ENCODE measurements at places on chromosomes 11 and 22.
A peak's percentile ranks its signal among the peaks of the same experiment; 100 is the strongest.

GRCh38 chr22:33737662-33738061, 182.6 kb downstream of the LARGE1 start:
- DNase-seq, result no peak

- DNase-seq, result peak; percentile 49
Measured at GRCh38 chr11:12235947-12236743, 125.8 kb downstream of the MICAL2 start.

GRCh38 chr22:36755316-36755715, 20.6 kb downstream of the IFT27 start:
- no peak for DNase-seq

- no peak for DNase-seq
Measured at GRCh38 chr22:50178871-50179869, 6.5 kb upstream of the TRABD start.

DNA sequence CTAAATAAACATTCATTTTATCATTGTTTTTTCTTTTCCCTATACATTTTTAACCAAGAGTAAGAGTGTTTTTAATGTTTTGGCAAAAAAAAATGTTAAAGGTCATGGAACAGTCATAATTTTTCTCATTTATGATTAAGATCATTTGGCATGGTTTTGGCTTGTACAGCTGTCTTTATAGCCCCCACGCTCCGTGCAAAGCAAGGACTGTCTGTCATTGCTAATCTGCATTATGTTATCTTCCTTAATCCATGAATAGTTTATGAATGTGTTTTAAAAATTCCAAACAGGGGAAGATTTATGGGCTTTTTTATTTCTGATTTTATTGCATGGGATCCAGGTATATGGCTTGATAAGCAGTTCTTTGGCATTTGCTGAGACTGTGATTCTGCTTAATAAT, 28.1 kb downstream of the PGM2L1 start:
- DNase-seq, result no peak

DNA sequence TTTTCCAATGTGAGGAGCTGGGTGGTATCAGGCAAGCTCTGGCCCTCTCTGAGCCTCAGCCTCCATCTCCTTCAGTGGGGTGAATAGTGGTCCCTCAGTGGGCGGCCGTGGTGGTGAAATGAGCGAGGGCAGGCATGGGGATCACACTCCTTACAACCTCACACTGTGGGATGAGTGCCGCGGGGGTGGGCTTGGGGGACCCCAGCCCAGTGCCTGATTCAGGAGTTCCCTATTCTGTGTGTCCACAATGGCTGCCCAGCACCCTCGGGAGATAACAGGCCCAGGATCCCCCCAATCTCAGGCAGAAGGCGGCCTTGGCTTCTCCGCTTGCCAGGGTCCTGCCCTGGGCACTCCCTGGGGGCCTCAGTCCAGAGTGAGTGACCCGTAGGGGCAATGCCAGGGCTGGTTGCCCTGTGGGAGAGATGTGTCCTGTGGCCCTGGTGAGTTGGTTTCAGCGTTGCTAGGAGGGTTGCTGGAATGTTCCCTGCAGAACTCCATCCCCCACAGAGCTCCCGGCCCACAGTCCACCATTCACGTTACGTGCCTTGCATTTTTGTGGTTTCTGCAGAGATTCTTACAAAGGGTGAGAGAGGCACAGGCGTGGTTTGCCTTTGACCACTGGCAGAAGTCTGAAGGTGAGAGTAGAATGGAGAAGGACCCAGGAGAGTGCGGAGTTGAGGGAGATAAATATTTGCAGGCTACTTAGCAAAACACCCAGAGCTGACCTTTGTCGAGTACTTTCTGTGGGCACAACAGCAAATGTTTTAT, 2.9 kb downstream of the ALDH3B1 start:
- no peak for DNase-seq

GRCh38 chr11:132244846-132245245, 874.4 kb downstream of the NTM start:
- no peak for DNase-seq

DNA sequence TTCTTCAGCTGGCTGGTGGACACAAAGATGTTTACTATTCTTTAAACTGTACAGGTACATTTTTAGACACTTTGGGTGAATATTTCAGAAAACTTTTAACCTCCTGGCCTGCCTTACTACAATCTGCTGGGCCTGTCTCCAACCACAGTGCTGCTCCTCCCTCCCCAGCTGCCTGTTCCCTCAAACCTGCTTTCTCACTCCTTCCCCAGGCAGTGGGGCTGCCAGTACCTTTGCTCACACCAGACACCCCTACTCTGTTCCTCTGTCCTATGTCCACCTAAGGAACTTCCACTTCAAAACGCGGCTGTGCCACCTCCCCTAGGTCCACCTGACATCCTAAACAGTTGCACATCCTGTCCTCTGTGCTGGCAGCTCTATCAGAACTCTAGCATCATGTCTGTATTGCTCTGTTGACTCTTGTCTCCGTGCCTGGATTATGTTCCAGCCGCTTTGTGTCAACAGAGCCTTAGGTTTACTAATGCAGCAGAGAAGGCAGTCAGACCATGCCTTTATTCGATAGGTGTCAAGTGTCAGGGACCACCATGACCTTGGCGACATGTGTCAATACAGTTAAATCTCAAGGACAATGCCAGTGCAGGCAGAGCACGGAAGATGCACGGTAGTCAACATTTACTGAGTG, 13.4 kb downstream of the ZP1 start:
- no peak for DNase-seq

- DNase-seq, result no peak
Measured at GRCh38 chr11:117663414-117663813, 133.6 kb downstream of the DSCAML1 start.

All from stimulated activated CD4-positive, alpha-beta T cell treated with anti-CD3 and anti-CD28 coated beads, Interleukin-2, amount 100 ng/mL, for 24 hours (primary cell).